ENCODE measurements at places on chromosomes 12 and 14. TPM values are rescaled to one million over a fixed set of nuclear protein-coding genes. Genes with fewer than 3 reads are reported as not detected.

The LBHD2 gene
- not detected for total RNA-seq

The IQSEC3 gene
- total RNA-seq = 1.7 TPM

The CRIP1 gene
- 94.4 TPM for total RNA-seq

DNA sequence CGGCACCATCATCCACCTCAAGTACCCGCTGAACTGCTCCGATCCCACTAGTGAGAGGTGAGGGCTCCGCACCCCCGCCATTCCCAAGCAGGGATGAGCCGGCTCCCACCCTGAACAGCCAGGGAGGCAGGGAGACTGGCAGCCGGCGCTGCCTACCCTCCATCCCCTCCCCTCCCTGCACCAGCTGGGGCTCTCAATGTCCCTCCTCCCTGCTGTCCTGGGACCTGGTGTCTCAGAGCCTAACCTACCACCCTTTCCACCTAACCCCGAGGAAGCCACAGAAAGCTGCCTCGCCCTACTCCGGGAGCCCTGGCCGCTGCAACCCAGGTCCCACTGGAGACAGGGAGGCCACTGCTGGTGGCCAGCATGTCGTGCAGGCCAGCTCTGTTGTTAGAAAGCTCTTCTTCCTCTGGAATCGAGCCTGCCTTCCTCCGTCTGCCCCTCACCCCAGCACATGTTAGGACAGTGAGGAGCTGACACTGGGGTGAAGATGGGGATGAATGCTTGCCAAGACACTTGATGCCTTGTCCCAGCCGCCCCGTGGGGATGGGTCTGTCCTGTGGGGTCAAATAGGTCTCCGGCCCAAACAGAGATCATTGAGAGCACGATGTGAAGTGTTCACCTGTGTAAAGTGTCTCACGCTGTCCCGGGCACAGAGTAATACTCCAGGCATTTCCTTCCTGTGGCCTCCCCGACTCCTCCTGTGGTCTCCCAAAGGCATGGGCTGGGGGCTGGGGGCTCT, 1.1 kb downstream of the PTPN6 start:
- peak; percentile 23 for DNase-seq

- peak; percentile 27 for DNase-seq
Observed at GRCh38 chr12:27652174-27652763, 44.0 kb upstream of the REP15 start.

- DNase-seq = no peak
Observed at GRCh38 chr12:126688556-126688955, 1578.4 kb upstream of the TMEM132C start.

GRCh38 chr14:72631401-72631800, 262.5 kb downstream of the DPF3 start:
- no peak for DNase-seq

Measured in naive thymus-derived CD4-positive, alpha-beta T cell (primary cell).